Jurkat, Clone E6-1 (cell line): ENCODE measurements at places on chromosomes 4 and X.

DNA sequence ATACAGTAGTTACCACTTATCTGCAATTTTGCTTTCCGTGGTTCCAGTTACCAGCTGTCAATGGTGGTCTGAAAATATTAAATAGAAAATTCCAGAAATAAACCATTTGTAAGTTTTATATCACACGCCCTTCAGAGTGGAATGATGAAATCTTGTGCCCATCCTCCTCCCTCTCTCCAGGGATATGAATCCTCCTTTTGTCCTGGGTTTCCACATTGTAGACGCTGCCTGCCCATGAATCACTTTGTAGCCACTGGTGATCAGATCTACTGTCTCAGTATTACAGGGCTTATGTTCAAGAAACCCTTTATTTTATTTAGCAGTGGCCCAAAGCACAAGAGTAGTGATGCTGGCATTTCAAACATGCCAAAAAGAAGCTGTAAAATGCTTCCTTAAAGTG lies 198.6 kb downstream of the KCNIP4 start:
- no peak for DNase-seq

DNA sequence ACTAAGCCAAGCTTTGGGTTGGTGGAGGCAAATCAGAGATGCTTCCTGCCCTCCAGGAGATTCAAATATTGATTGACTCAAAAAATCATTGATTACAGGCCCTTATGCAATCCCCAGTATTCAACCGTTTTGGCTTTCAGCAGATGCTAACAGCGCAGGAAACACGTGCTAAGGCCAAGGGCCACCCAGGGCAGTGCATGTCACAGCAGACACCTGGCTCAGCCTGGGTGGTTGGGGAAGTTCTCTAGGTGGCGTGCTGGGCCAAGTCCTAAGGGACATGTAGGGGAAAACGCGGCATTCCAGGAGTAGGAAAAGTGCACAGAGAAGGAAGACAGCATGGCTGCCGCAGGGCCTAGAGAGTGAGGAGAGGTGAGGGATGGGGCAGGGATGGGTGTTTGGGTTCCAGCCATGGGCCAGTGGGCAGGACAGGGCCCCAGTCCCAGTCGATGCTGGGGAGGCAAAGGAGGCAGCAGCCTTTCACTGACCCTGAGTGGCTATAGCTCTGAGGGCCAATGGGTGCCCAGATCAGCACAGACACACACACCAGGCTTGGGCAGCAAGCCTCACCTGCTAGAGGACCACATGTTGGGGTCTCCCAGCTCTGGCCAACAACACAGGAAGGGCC lies 239.1 kb downstream of the EVC2 start:
- no peak for DNase-seq

- DNase-seq = peak; percentile 48
Observed at GRCh38 chr4:76504613-76505465, 69.8 kb downstream of the SHROOM3 start.

DNA sequence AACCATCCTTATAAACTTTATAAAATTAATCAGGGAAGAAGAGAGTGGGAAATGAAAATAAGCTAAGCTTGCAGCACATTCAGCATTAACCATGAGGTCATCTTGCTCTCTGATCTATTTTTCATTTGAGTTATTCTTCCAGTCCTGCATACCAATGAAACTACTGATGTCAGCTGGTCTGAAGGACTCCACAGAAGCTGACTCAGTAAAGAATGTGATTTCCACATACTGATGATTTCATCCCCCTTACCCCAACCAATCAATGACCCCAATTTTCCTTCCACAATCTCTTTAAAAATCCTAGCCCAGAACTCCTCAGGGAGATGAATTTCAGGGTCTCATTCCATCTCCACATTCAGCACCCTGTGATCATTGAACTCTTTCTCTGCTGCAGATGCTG lies 18.8 kb upstream of the DSPP start:
- no peak for DNase-seq

GRCh38 chr4:135357091-135357490 lies 1155.5 kb upstream of the PABPC4L start:
- no peak for DNase-seq

- no peak for DNase-seq
Observed at GRCh38 chr4:139642364-139642763, 23.3 kb upstream of the MGST2 start.

GRCh38 chrX:105460376-105460775 lies 239.9 kb upstream of the TEX13A start:
- DNase-seq = no peak

- no peak for DNase-seq
Observed at GRCh38 chrX:70444946-70445656, 466 bp downstream of the DLG3 start.

- DNase-seq = no peak
Observed at GRCh38 chr4:40608628-40609027, 21.0 kb downstream of the RBM47 start.

DNA sequence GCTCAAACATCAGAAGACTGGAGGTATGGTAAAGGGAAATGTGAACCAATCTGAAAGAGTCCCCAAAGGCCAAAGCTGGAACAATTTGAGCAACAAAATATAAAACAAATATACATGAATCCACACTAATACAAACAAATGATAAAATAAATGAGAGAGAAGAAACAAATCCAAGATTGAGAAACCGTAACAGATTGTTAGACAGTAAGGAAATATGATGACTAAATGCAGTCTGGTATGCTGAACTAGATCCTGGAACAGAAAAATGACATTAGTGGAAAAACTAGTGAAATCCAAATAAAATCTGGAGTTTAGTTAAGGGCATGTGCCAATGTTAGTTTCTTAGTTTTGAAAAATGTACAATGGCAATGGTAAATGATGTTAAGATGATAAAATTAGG lies 15.9 kb downstream of the PPA2 start:
- no peak for DNase-seq

GRCh38 chrX:130330706-130331105 lies 9.0 kb upstream of the SLC25A14 start:
- DNase-seq = peak; percentile 22

DNA sequence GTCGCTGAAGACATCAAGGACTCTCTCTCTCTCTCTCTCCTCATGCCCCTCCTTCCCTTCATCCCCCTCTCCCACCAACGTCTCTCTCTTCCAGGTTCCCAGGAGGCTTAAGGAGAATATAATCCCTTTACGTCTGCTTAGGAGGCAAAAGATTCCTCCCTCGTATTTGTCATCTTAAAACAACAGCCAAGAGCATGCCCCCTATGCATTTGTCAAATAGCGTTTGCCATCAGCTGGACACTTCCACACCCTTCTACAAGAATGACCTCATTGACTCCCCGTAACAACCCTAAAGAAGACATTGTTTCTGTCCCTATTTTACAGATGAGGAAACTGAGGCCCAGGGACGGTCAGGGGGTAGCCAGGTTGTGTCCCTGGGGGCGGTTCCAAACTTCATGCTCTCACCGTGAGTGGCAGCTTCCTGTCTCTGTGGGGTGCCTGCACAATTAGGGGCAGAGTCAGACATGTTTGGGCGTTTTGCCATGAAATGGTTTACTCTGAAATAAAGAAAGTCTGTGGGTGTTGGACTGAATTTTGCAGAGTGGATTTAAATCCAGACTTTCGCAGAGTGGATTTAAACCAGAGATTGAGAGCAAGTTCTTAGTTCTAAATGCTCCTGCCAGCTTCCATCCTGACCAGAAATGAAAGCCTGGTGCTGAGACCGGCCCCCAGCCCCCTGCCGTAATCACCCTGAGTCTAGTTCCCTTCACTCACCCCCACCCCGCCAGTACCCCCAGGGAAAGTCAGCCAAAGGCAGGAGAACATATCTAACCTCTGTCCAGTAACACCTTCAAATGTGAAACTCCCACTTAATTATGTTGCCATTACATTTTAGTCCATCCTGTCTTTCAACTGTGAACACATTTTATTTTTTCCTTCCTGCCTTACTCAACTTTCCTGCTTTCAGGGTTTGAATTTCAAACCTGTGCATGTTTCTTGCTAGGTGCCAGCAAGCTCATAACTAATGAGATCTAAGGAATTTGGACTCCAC lies 44.3 kb upstream of the TBL1X start:
- peak; percentile 11 for DNase-seq

- DNase-seq = no peak
Observed at GRCh38 chr4:27218013-27218412, 357.4 kb downstream of the STIM2 start.

GRCh38 chr4:82591592-82591991 lies 29.8 kb upstream of the TMEM150C start:
- DNase-seq = no peak

DNA sequence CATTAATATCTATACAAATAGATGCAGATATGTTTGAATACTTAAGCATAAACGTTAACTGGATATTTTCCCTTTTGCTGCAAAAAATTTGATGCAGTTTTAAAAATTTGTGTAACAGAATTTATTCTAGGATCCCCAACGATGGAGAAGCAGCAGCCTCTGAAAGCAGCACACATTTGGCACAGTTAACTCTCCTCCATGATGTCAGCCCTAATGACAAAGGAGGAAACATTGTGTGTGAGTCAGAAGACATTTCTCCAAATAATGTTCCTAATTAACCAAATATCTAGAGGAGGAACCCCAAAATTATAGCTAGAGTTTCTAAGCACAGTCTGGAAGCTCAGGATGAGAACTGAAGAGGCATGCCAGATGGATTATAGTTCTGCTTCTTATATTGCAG lies 281.9 kb upstream of the MAD2L1 start:
- no peak for DNase-seq

GRCh38 chrX:131441033-131441432 lies 102.8 kb upstream of the OR13H1 start:
- DNase-seq = no peak

- no peak for DNase-seq
Observed at GRCh38 chr4:14180983-14181601, 553.6 kb upstream of the BOD1L1 start.

- no peak for DNase-seq
Observed at GRCh38 chr4:55172694-55173287, 47.4 kb upstream of the KDR start.

GRCh38 chr4:74934016-74934831 lies 1.3 kb downstream of the PARM1 start:
- DNase-seq = no peak
